ENCODE measurements at places on chromosomes 4 and X.

- DNase-seq: no peak
Observed at GRCh38 chr4:47075262-47075661, 43.9 kb downstream of the GABRB1 start.

GRCh38 chr4:85728464-85728863 is 253.5 kb downstream of the ARHGAP24 start:
- no peak for DNase-seq

GRCh38 chrX:103687696-103688201 is 1.2 kb upstream of the MORF4L2 start:
- DNase-seq: peak; percentile 79

DNA sequence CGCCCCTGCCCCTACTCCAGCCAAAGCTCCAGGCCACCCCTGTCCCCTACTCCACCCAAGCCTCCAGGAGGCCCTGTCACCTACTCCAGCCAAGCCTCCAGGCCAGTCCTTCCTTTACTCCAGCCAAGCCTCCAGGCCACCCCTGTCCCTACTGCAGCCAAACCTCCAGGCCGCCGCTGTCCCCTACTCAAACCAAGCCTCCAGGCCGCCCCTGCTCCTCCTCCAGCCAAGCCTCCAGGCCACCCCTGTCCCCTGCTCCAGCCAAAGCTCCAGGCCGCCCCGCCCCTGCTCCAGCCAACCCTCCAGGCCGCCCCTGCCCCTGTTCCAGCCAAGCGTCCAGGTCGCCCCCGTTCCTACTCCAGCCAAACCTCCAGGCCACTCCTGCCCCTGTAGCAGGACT is 5.1 kb upstream of the ASMT start:
- DNase-seq: no peak

DNA sequence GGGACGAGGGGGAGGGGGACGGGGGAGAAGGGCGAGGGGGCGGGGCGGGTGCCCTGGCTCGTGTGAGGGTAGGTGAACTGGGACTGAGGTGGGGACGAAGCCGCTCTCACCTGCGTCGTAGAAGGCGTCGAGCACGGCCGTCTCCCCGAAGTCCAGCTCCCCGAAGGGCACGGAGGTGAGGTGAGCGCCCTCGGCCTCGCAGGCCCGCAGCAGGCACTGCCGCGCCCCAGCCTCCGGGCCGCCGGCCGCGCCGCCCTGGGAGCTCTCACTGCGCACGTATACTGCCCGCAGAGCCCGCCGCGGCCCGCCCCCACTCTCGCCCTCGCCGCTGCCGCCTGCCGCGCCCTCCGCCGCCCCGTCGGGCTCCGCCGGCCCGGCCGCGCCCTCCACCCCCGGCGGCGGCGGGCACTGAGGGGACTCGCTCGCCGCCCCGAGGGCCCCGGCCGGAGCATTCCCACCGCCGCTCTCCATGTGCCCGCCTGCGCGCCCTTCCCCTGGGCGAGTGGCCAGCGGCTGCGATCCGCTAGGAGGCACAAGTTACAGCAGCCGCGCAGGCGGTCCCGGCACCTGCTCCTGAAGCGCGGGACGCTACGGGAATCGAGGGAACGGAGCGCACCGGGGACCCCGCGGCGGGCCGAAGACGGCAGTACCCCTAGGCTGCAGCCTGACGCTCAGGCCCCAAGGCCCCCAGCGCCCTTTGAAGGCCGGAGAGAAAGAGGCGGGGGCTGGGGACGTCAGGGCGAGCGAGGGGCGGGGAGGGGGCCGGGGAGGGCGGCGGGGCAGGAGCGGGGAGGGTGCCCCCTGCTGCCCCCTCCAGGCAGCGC is at the start of gene MAP3K15:
MAP3K15 (minus strand) TSS at position 718 of the 824 bp plus-strand sequence; CDS start at position 471, 247 bp downstream.
- peak; percentile 51 for DNase-seq

GRCh38 chrX:69125094-69125493 is 40.2 kb downstream of the PJA1 start:
- no peak for DNase-seq

- no peak for DNase-seq
Observed at GRCh38 chr4:98584265-98584664, 74.1 kb downstream of the TSPAN5 start.

GRCh38 chr4:35725131-35725530 is 519.2 kb downstream of the ARAP2 start:
- DNase-seq: no peak

GRCh38 chr4:112673686-112674085 is 36.7 kb downstream of the LARP7 start:
- DNase-seq: no peak

DNA sequence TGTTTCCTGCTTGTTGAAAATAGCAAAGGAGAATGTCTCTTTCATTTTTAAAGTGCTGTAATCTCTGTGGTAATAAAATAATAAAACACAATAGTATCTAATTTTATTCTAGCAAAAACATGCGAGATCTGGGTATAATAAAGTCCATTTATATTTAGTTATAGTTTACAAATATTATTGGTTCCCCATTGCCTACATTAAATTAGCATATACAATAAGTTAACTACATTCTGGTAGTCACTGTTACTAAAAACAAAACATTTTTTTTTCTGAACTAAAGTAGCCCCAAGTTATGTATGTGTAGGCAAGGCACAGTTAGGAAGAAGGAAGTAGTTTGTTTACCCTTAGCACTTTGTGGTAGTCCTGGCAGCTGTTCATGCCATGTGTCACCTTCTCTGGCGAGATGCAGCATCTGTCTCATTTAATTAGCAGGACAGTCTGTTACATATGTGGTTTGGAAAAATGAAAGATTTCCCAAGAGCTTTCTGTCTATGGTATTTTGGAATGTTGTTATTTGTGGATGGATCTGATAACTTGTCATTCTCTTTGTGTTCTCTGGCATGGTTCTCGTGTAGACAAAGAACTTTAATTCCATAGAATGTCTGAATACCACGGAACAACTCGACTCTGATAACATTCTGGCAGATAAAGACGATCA is 231.3 kb upstream of the PITX2 start:
- DNase-seq: no peak

DNA sequence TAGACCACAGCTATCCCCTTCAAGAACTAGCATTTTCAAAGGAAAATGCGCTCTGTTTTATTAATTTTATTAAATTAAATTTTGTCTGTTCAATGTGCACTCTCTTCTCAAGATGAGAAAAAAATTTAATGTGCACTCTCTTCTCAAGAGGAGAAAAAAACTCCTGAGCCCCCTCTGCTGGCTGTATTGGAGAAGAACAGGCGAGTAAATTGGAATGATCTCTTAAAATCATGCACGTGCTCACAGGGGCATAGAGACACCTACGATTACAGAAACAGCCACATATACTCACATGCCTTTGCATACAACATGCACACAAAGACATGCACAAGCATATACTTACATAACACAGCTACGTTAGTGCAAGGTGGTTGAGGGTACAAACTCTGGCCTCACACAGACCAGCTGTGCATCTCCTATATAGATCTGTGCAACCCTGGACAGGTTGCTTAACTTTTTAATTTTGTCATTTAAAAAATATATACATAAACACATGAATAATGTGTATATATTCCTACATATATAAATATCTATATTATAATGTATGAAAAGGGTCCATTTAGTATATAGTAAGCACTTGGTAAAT is 176.2 kb upstream of the CXorf66 start:
- DNase-seq: peak; percentile 49

- DNase-seq: no peak
Observed at GRCh38 chr4:113051361-113051760, 1.9 kb downstream of the ANK2 start.

GRCh38 chrX:37871626-37872302 is 24.4 kb upstream of the DYNLT3 start:
- DNase-seq: peak; percentile 35

- DNase-seq: no peak
Observed at GRCh38 chr4:107970063-107970798, 19.5 kb upstream of the HADH start.

GRCh38 chrX:131725001-131725654 is 181.3 kb downstream of the OR13H1 start:
- DNase-seq: no peak

DNA sequence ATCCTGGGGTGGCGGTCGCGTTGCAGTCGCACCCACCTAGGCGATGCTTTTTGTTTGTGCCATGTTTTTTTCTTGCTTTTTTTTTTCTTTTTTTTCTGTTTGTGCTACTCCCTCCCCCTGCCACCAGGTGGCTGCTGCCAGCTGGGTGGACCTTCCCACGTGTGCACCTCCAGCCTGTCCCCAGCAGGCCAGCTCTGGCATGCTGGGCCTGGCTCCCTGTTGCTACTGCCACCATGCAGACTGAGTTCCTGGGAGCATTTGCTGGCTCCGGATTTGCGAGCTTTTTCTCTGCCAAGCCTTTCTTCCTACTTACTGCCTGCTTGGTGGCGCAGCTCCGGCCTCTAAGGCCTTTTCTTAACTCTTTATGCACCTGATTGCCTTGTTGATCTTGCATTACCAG is 161.2 kb upstream of the WDFY3 start:
- peak; percentile 39 for DNase-seq

- peak; percentile 50 for DNase-seq
Observed at GRCh38 chr4:139735381-139736273, 70.0 kb downstream of the MGST2 start.

DNA sequence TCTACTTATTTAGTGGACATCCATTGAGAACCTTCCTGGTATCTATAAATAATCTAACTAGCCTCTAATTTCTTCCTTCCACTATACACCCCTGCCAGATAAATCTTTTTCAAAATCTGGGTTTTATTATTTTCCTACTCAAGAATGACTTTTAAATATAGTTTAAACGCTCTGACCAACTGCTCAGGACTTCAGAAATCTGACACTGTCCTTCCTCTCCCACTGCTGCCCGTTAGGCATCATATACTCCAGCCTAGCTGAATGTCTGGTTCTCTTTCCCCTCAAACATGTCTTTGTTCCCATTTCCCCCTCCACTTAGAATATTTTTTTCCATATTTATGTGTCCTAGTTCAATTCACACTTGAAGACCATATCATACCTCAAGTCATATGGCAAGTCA is 35.2 kb upstream of the CBLL2 start:
- DNase-seq: no peak

- no peak for DNase-seq
Observed at GRCh38 chr4:125316401-125316790, 1.6 kb downstream of the FAT4 start.

GRCh38 chr4:47415719-47416118 is 47.8 kb downstream of the COMMD8 start:
- DNase-seq: no peak

GRCh38 chr4:101853691-101854090 is 63.2 kb downstream of the BANK1 start:
- no peak for DNase-seq

DNA sequence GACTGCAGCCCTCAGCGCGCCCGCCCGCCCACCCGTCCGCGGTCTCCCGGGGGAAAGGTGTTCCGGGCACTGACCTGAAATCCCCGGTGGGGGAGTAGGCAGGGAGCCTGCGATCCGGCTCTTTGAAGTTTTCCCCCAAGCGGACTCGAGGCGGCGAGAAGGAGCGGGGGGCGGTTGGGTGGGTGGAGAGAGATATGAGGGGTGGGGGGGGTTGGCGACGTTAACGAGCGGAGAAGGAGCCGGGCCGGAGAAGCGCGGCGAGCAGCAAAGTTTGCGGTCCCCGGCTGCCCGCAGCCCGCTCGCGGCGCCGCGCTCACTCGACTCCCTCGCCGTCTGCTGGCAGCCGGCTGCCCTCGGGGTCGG is 636 bp downstream of the BCOR start:
- DNase-seq: no peak

- DNase-seq: no peak
Observed at GRCh38 chr4:79574741-79575451, 166.9 kb upstream of the GK2 start.

- DNase-seq: no peak
Observed at GRCh38 chr4:41325901-41326300, 69.2 kb downstream of the UCHL1 start.

DNA sequence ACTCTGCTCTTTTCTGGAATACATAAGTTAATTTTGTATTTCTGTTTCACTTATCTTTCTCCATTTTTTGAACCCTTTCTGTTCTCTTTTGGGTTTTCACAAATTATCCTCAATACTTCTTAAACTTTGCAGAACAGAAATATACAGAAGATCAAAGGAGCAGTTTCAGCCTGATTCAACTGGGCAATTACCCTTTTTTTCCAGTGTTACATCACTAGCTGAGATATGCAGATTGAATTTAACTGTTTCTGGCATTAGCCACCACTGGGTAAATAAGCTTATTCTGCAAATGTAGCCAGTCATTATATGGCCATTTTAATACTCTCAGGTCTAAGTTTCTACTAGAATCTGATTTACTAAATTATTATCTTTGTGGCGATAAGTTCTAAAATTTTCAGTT is 66.9 kb upstream of the GRID2 start:
- no peak for DNase-seq

DNA sequence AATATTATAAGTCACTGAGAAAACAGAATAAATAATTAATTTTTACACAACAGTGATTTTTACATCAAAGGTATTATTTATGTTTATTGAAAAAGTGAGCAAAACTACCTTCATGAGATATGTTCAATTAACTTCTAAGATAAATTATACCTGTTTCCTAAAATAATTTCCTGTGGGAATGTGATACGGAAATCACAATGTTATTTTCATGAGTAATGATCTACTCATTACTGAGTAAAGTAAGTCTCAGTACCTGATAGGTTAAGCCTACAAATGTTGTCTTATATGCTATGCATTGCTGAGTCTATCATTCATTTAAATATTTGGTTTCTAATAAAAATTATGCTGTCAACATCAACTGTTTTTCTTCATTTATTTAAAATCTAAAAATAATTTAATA is 324.0 kb downstream of the STPG2 start:
- no peak for DNase-seq

DNA sequence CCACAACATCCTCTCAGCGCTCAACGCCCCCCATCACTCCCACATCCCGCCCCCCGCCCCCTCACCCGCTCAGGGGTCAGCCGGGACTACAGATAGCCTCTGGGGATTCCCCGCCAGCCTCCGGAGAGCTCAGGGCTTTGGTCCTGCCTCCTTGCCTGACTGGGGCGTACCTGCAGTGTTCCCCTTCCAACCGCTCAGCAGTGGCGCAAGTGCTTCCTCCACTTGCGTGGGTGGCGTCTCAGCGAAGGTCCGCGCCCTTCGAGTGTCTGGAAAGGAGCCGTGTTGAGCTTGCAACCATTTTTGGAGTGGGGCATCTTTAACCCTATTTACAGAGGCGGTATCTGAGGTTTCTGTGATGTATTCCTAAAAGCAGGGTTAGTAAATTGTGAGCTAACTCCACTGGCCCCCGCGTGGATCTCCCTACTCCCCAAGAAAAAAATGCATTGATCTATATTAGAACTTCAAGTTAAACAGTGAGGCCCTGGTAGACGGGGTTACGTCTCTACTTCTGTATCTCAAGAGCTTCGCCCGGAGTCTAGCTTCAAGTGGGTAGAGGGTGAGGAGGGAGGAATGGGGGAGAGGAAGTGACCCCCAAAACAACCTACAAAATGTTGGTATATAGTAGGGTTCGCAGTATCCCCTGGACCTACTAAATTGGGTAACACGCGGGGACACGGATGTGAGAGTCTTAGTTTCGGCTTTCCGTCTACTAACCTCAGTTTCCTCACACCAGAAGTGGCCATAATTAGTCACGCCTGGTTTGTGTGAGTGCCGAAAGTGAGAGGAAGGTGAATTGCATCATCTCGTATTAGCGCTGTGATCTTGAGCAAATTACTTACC is 16.1 kb downstream of the NKX3-2 start:
- no peak for DNase-seq

GRCh38 chr4:153523164-153523796 is 57.1 kb downstream of the TMEM131L start:
- no peak for DNase-seq

- no peak for DNase-seq
Observed at GRCh38 chrX:120477453-120477852, 8.4 kb upstream of the LAMP2 start.

Measured in adrenal gland (tissue), 19 donors.